ENCODE measurements at places on chromosomes 2 and 18.

- no peak for DNase-seq
These were observed 143.6 kb downstream of the MBD2 start for GRCh38 chr18:54080858-54081257.

- no peak for DNase-seq
These were observed 199.2 kb upstream of the NRP2 start for GRCh38 chr2:205483095-205483494.

GRCh38 chr2:236558036-236558435 is 11.6 kb upstream of the ACKR3 start:
- no peak for DNase-seq

- no peak for DNase-seq
These were observed 11.9 kb upstream of the IL1R1 start for GRCh38 chr2:102130647-102130991.

DNA sequence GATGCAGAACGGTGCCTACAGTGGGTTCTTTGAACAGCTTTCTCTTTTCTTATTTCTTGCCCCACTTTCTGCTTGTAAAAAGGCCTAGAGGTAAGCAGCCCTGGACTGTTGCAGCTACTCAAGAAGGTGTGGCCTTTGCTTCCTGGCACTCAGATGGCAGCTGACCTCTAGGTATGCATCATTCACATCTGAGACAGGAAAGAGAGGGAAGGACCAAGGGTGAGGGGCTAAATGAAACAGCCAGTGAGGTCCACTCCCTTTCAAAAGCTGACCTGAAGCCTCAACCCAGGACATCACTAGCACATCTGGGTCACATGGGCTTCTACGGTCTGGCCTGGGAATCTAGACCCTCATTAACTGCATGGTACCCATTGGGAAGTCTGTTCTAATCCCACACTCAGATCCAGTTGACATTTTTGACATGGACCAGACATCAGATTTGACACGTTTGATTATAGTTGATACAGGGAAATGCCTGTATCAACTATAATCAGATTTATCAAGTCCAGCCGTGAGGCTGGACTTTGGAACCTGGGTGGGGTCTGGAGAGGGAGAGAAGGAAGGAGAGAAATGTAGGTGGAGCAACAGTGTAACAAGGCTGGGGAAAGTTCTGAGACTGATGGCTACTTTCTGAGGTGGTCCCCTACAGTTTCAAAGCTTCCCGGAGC is 60.2 kb downstream of the E2F6 start:
- no peak for DNase-seq
